HT-29 (cell line): ENCODE measurements at places on chromosomes 4 and X. TPM values are rescaled to one million over a fixed set of nuclear protein-coding genes. Genes with fewer than 3 reads are reported as not detected.

GRCh38 chr4:168793542-168793941 lies 216.5 kb downstream of the CBR4 start:
- no peak for DNase-seq

The KLHL15 gene
- total RNA-seq, result 2.3 and 2.4 TPM in 2 replicates

DNA sequence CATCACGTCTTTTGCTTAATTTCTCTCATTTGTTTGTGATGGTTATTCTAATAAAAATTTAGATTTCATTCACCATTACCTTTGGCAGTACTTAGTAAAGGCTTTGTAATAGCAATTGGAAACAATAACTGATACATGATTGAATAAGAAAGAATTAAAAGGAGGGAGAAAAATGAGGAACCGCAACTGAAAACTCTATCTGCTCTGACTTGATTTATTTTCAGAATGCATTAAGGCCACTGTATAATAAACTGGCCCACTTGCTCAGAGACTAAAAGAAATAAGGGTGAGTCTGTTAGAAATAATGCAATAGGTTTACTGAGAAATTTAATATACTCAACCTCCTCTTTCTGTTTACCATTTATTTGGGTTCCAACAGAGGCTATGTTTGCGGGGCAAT lies 351.5 kb downstream of the TMA16 start:
- DNase-seq, result no peak

The NWD2 gene
- 0.33 and 0.39 TPM in 2 replicates for total RNA-seq

The FREM3 gene
- total RNA-seq, result not detected in 2 replicates

DNA sequence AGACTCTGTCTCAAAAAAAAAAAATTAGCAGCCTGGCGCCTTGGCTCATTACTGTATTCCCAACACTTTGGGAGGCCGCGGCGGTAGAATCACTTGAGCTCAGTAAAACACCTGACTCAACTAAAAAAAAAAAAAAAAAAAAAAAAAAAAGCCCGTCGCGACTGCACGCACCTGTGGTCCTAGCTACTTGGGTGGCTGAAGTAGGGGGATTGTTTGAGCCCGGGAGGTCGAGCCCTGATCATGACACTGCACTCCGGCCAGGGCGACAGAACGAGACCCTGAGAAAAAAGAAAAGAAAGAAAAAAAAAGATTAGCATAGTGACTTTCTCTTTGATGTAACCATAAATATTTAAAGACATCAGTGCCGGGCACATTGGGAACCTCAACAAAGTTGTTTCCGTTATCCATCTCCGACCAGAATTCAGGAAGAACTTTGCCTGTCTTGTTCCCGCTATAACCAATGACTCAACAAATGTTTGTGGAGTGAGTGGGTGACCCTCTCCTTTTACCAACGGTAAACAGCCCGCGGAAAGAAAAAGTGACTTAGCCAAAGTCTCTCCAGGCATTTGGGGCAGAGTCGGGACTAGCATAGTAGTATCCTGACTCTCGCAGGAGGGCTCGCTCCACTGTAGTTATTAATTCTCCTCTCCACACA lies 553 bp upstream of the MED28 start:
- peak; percentile 9 for DNase-seq

DNA sequence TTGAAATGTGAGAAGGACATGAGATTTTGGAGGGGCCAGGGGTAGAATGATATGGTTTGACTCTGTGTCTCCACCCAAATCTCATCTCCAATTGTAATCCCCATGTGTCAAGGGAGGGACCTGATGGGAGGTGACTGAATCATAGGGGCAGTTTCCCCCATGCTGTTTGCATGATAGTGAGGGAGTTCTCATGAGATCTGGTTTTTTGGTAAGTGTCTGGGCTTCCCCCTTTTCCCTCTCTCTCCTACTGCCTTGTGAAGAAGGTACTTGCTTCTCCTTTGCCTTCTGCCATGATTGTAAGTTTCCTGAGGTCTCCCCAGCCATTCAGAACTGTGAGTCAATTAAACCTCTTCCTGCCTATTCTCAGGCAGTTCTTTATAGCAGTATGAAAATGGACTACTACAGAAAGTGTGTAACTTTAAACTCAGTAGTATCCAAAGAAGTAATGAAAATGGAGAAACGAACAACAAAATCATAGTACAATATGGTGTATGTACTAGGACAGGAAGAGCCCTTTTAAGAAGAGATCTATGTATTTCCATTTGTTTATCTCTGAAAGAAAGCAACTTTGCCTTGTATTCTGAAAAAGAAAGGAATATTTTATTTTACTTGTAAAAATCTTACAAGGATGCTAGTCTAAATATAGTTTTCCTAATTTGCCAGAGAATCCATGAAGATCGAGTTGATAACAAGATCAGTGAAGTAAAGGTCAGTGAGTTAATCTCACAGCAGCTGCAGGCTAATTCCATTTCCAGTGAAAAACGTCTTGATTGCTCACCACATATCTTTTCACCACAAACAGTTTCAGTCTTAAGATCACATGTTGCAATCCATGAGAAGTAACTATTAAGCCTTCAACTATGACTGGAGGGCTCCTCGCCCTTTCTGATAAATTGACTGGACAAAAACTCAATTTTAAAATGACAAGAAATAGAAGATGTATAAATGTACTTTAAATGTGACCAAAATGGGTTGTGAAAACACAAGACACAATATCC lies 20.5 kb downstream of the PKD2 start:
- no peak for DNase-seq
